ENCODE measurements at places on chromosomes 6 and 20.

GRCh38 chr20:48257833-48258232, 472.6 kb upstream of the SULF2 start:
- DNase-seq = no peak

DNA sequence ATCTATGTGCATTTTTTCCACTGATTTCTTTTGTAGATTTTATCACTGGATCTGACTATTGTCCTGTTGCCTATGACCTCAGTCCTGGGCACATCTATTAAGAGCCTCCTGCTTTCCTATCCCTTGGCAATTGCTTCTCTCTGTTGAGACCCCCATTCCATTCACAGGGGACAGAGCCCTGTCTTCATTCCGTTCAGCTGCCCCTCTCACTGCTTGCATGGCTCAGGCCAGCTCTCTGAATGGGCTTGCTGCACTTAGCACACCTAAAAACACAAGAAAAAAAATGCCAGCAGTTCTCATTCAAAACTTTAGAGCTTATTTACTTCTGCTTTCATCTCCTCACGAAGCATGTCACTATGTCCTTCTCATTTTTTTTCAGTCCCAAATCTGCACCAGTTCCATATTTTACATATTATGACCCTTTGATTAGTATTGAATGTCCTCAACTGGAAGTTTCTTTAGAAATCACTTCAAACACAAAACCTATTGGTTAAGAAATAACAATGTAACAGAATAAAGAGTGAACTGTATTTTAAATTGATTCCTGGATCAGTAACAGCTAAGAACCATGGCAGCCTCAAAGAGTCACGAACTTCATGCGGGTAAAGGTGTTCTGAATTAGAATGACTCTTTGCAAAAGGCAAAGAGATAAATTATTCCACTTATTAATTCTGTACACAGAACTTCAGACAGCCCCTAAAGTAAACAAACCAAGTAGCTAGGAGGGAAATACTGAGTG, 616.5 kb downstream of the C6orf118 start:
- DNase-seq = no peak

GRCh38 chr20:62667530-62668440, 25.5 kb downstream of the SLCO4A1 start:
- no peak for DNase-seq

DNA sequence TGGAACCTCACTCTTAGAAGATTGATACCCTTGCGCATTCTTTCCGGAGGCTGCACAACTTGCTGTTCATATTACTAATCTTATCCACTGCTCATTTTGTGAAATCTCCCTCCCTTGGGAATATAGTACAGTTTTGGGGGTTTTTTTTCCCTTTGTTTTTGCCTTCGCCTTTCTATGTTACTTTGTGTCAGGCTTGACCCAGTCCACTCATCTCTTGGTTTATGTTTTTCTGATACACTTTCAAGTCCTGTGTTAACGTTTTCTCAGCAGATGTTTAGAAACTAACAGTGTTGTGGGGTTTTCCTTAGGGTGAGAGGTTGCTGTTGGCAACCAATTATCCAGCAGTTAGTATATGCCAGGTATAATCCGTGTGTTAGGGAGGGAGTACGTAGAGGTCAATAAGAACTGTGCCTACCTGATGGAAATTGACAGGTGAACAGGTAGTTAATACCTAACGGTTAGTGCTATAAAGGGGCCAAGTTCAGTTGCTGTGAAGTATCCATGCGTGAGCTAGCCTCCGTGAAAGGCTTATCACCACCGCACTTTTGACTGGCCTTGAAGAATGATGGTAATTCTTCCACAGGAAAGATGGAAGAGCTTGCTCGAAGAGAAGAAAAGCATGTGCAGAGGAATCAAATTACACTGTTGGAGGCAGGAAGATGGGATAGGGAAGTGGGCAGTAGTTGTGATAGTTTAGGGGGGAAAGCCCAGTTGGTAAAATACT, 1.4 kb downstream of the NFYA start:
- DNase-seq = no peak

DNA sequence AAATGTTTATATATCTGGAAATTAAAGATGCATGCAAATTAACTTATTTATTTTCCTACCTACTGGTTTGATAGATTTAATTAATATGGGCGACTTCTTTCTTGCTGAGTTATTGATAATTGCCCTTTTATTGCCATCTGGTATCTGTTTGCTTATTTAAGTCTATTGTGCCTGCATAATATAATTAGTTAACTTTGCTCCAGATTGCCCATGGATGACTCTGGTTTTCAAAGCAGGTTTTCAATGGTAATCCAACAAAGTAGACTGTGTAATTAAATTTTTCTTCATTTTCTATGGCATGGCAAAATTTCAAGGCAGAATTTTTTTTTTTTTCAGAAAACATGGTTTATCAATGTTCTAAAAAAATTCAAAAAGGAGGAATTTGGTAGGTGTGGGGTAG, 1092.0 kb downstream of the GRIK2 start:
- no peak for DNase-seq

- peak; percentile 4 for DNase-seq
Measured at GRCh38 chr6:52815167-52816092, 11.8 kb upstream of the GSTA1 start.

- DNase-seq = no peak
Measured at GRCh38 chr6:168791917-168792316, 350.9 kb downstream of the SMOC2 start.

- DNase-seq = no peak
Measured at GRCh38 chr6:44381739-44382138, 5.8 kb upstream of the CDC5L start.

DNA sequence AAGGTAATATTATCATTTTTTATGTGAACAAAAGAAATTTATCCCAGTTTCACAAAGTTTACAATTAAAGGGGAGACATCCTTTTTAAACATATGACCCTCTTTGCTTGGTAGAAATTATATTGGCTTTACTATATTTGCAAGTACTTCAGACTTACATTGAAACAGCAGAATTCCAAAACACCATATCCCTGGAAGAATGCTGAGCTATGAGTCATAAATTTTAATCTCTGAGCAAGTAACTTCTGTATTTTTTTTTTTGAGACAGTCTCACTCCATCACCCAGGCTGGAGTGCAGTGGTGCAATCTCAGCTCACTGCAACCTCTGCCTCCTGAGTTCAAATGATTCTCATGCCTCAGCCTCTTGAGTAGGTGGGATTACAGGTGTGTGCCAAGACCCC, 240.4 kb downstream of the TBC1D32 start:
- DNase-seq = no peak

- DNase-seq = no peak
Measured at GRCh38 chr20:44896583-44896982, 11.1 kb downstream of the YWHAB start.

DNA sequence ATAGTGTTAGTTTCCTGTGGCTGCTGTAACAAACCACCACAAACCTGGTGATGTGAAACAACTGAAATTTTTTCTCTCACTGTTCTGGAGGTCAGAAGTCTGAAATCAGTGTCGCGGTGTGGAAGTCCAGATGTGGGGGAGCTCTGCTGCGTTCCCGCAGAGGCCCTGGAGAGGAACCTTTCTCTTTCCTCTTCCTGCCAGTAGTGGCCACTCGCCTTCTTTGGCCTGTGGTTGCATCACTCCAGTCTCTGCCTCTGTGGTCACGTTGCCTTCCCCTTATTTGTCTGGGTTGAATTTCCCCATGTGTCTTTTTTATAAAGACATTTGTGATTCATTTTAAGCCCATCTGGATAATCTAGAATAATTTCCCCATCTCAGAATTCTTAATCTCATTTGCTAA, 295.5 kb upstream of the FLRT3 start:
- no peak for DNase-seq

GRCh38 chr20:49479785-49480184, 2.7 kb downstream of the KCNB1 start:
- DNase-seq = no peak

DNA sequence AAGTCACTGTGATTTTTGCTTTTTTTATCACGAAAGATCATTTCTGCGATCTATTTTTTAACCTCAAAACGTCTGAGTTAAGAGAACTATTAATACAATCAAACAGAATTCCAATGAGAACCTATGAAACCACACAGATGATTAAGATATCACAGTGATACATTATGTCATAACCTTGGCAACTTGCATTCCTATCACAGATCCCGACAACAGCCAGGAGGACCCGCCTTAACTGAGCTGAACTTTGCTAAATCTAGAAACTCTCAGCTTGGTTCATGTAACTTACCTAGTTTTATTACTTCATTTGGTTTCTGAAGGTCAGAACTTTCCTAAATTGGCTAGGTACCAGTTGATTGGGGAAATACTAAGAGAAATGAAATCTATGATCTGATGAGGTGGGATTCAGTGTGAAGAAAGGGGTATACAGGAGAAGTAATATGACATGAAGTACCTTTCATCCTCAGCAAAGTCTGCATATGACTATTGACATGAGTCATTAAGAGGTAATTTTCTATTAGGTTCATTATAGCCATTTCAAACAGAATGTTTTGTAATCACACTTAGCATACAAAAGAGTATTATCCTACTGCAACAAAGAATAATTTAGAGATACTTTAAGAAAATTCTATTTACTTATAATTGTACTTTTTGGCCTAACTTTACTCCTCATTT, 11.2 kb downstream of the LYRM4 start:
- no peak for DNase-seq

DNA sequence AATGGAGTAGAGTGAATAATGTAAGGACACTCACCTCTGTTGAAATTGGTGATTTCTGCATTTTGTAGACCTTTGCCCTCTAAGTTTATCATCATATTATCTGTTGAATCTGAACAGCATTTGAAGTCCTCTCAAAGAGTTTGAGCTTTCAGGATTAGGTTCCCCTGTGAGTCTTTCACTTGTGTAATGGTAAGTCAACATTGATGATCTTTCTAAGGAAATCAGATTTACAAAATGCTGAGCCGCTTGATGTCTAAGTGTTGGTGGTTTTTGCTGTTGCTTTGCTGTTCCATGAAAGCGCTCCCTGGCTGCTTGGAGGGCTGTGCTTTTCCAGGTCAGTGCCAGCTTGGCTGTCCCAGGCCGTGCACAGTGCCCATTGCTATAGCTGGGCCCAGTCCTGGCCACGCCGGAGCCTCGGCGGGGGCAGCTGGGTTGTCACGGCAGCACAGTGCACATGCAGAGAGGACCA, 33.8 kb upstream of the KIF25 start:
- DNase-seq = no peak

GRCh38 chr6:20266851-20267608, 54.8 kb upstream of the MBOAT1 start:
- no peak for DNase-seq

GRCh38 chr6:146950351-146950835, 253.8 kb upstream of the STXBP5 start:
- DNase-seq = no peak

DNA sequence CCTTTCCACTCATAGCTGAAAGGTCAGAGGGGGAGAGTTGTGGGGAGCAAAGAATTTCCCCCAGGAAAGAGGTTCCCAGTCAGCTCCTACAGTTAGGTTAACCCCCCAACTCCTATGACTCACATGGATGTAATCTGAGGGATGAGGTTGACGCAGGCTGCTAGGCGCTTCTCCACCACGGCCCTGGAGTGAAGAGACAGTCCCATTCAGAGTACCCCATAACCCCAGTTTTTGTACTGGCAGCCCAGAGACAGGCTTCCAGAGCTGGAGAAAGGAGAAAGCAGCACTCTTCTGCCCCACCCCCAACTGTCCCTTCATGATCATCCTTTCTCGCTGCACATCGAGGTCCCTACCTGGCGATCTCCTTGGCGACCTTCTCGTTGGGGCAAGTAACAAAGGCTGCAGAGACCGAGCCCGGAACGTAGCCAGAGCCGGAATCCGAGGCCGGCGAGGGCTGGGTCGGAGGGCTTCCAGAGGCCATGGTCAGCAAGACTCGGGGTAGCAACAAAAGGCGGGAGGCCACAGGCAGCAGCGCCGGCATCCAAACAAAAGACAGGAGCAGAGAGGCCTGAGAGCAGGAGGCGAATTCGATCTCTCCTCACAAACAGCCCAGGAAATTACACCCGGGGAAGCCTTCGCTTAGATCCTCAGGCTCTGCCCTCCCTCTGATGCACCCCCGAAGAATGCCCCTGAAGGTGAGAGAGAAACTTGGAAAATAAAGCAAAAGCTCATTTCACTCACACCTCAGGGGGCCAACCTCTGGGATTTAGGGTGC, 592 bp downstream of the CUTA start:
- no peak for DNase-seq
